ENCODE measurements at places on chromosomes 2 and 18. TPM values are rescaled to one million over a fixed set of nuclear protein-coding genes. Genes with fewer than 3 reads are reported as not detected.

RAB6C gene
- polyA plus RNA-seq = 0.07 TPM

IL1F10 gene
- polyA plus RNA-seq = not detected

HS6ST1 gene
- polyA plus RNA-seq = 6.5 TPM

EMILIN1 gene
- 3.8 TPM for polyA plus RNA-seq

PLCD4 gene
- polyA plus RNA-seq = 0.97 TPM

PJVK gene
- 5.3 TPM for polyA plus RNA-seq

SP5 gene
- polyA plus RNA-seq = 0.54 TPM

RAB17 gene
- polyA plus RNA-seq = 52.8 TPM

C2orf80 gene
- not detected for polyA plus RNA-seq

BMPR2 gene
- polyA plus RNA-seq = 10.5 TPM

SERPINB5 gene
- polyA plus RNA-seq = 0.22 TPM

KCNF1 gene
- polyA plus RNA-seq = 0.25 TPM

FSHR gene
- not detected for polyA plus RNA-seq

ACADL gene
- 0.16 TPM for polyA plus RNA-seq

MGAT4A gene
- polyA plus RNA-seq = 35.8 TPM

PUS10 gene
- 12.7 TPM for polyA plus RNA-seq

ZSCAN30 gene
- polyA plus RNA-seq = 12.1 TPM

MAPK4 gene
- 0.22 TPM for polyA plus RNA-seq

ALK gene
- 0.98 TPM for polyA plus RNA-seq

CPLX4 gene
- polyA plus RNA-seq = not detected

Measured in small intestine (tissue), 16 donors.